Endothelial cell of coronary artery (primary cell): ENCODE measurements at places on chromosomes 12 and 14. TPM values are rescaled to one million over a fixed set of nuclear protein-coding genes. Genes with fewer than 3 reads are reported as not detected.

The OTX2 gene
- total RNA-seq, result not detected in 2 replicates

The CINP gene
- 46.2 and 47.7 TPM in 2 replicates for total RNA-seq

The ACSM4 gene
- not detected in 2 replicates for total RNA-seq

The PLBD1 gene
- total RNA-seq, result 0.09 TPM in 2 replicates

The CLEC12A gene
- total RNA-seq, result not detected in 2 replicates

The CALCOCO1 gene
- 50.7 and 71.8 TPM in 2 replicates for total RNA-seq

The HOXC9 gene
- not detected in 2 replicates for total RNA-seq

The TMEM120B gene
- 5.9 and 9.0 TPM in 2 replicates for total RNA-seq

The PLCZ1 gene
- total RNA-seq, result 0.18 TPM in 1 of 2 replicates, not detected in the other

The GPATCH2L gene
- total RNA-seq, result 48.0 and 64.2 TPM in 2 replicates

The LRIG3 gene
- total RNA-seq, result 43.0 and 67.8 TPM in 2 replicates
